ENCODE measurements at places on chromosomes 16 and 17.

DNA sequence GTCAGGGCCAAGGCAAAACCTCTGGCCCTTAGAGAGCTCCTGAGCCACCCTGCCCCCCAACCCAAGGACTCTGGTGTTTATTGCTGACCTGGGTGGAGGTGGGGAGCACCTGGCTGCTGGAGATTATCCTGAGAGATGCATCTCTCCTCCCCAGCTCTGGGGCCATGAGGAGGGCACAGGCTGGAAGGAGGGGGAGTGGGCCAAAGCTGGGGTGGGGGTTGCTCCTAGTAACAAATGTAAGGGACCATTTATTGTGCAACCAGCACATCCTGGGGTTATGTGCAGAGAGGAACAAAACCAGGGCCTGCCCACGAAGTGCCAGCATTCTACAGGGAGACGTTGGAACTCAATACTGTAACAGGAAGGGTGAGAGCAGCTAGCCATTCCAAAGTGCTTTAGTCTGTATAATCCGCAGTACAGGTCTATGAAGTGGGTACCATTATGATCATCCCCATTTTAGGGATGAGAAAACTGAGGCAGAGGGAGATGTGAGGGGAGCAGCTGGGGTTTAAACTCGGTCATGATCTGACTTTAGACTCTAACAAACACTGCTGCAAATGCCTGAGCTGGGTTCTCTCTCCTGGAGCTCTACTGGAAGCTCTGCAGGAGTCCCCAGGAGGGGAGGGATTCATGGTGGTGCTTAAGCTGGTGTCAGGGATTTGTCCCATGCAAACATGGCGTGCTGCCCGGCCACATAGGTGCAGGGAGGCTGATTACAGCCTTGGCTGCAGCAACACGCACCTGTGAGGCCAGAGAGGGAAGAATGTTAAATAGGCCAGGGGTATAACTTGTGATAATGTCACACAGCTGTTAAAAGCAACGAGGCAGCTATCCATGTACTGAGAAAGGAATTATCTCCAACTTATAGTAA lies 1.4 kb upstream of the RHBDF2 start:
- no peak for DNase-seq

DNA sequence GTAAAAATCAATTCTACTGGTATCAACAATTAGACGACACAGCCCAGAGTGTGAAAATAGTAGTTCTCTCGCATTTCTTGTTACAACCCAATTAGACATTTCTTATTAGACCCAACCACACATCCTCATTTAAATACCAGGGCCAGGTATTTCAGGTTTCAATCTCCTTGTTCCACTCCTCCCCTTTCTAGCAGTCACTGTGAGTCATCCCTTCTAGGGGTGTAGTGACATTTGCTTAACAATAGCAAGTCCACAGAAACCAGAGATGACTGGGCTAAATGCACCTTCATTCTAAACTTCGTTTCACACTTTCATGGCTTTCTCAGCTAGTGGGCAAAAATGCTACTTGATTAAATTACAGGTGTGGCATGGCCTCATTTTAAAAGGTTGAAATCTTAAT lies 116.9 kb upstream of the CACNG3 start:
- DNase-seq: no peak

GRCh38 chr17:43044024-43044423 lies 19.0 kb downstream of the RND2 start:
- peak; percentile 12 for DNase-seq

- DNase-seq: no peak
Measured at GRCh38 chr16:67857547-67858233, 10.2 kb upstream of the CENPT start.

DNA sequence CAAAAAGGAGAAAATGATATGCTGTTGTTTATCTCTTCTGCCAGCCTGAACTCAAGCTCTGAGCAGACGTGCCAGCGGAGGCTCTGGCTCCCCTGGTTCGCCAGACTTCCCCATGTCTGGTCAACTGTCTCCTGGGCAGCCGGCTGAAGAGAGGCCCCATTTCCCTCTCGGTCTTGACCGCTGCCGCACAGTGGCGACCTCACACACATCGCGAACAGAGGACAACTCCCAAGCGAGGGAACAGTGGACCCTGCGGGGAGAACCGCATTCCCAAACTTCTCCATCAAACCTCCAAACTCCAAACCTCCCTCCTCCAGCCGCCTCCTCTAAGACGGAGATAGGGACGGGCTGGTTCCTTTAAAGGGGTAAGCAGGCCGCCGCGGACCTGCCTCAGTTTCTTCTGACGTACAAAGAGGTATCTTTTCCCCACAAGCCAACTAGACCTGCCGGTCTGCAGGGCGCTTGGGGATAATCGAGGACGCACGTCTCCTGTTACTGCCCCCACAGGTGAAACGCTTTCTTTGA lies 24.9 kb upstream of the RFFL start:
- DNase-seq: peak; percentile 28

GRCh38 chr17:65662196-65662595 lies 100.7 kb upstream of the AXIN2 start:
- no peak for DNase-seq

DNA sequence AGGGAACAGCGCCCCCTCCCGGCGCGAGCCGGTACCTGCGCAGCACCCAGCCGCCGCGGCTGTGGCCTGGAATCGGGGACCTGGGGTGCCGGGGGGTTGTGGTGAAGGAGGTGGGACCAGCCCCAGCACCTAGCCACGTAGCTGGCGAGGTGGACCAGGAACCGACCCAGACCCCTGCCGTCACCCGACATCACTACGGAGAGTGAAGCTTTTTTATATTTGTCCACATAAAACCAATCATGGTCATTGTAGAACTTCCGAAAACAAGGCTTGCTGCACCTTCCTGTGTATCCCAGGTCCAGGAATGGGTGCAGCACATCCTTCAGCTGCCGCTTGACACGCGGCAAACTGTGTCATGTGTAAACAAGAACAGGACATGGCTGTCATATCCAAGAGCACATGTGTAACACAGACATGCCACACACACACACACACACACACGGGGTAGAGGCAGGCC lies 1.3 kb downstream of the HBQ1 start:
- no peak for DNase-seq

DNA sequence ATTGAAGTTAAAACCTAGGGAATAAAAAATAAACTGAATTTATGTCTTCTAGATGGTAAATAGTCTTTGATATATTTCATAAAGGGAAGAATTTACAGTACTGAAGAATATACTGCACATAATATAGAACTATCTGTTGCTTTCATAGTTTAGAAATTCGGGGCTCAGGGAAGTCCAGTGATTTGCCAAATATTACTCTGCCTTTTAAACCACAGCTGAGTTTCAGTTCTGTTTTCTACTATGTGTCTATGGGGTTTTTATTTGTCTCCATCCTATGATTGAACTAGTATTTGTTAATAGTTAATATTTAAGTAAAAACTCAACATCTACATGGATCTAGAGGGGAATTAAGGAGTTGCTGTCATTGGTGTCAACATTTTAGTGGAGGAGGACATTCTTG lies 715.0 kb upstream of the CDH8 start:
- DNase-seq: peak; percentile 58

GRCh38 chr16:4615384-4616046 lies 827 bp upstream of the UBALD1 start:
- DNase-seq: no peak

- no peak for DNase-seq
Measured at GRCh38 chr16:58267524-58268243, 27.1 kb downstream of the PRSS54 start.

- no peak for DNase-seq
Measured at GRCh38 chr16:2842340-2843000, 12.4 kb downstream of the ZG16B start.

DNA sequence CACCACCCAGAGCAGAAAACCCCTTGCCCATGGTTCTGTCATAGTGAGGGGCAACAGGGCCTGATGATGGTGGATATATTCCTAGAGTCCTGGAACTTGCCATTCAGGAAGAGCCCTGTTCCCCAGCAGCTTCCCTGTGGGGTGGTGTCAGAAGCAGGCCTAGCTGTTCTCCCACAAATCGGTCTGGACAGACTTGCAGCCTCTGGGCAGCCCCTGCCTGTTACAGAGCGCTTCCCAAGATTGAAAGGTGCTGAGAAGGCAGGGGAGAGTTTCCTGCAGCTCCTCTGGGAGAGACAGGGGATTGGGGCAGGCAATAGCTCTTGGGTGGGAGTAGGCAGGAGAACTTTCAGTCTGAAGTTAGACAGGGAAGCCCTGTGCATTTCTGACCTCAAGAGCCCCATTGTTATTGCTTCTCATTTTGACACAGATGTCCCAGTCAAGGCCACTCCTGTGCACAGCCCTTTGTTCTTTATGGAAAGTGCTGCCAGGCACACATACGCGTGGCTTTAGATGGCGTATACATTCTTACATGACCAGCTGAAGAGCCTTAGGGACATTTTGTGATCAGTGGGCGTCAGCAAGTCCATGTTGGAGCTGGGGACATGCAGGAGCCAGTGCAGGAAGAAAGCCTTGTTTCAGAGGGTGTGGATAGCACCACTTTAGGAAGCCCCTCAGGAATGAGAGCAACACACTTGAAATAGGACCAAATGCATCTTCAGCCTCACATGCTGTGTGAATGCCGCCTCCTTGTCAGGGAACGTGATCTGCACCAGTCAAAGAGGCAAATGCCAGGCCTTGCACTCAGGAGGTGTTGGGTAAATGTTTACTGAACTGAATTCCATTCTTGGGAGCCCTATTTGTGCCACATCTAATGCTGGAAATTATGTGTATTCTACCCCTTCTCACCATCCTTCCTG lies 67.5 kb downstream of the GNAO1 start:
- no peak for DNase-seq

DNA sequence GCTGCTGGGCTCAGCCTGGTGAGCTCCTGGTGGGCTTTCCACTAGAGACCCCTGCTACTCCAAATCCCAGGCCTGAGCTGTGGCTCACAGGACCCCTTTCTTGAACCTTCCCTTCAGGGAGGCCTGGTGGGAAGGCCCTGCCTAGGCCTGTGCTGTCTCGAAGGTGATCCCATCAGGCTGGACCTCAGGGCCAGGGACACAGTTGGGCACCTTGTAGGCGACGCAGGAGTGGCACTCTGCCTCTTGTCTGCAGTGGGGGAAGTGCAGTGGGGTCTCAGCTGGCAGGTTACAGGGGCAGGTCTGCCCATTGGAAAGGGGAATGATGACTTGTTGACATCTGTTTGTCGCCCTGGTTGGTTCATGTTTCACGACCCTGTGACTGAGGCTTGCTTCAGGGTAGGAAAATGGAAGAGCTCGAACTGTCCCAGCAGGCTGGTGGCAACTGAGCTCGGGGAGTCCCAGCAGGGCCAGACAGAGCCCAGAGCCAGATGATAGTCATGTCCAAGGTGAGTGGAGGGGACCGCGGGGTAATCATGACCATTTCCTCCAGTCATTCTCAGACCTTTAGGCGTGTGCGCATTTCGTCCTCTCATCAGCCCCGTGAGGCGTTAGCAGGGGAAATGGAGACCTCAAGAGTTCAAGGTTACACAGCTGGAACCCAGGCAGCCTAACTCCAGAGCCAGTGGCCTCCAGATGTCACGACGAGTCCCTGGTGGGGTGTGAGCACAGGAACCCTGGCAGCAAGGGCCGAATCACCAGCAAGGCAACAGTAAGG lies 11.3 kb downstream of the CMIP start:
- no peak for DNase-seq

DNA sequence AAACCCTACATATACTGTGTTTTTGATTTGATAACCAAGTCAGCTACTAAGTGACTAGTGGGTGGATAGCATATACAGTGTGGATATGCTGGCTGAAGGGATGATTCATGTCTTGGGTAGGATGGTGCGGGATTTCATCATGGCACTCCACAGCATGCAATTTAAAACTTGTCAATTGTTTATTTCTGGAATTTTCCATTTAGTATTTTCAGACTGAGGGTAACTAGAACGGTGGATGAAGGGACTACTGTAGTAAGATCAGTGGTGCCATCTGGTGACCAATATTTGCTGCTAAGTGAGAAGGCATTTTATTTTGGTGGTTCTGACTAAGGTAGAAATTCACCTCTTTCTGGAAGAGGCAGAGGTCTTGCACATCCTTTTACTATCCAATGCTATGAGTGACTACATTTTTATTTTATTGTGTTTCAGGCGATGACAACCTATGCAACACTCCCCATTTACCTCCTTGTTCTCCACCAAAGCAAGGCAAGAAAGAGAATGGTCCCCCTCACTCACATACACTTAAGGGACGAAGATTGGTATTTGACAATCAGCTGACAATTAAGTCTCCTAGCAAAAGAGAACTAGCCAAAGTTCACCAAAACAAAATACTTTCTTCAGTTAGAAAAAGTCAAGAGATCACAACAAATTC lies 3.1 kb downstream of the CDC6 start:
- peak; percentile 62 for DNase-seq

DNA sequence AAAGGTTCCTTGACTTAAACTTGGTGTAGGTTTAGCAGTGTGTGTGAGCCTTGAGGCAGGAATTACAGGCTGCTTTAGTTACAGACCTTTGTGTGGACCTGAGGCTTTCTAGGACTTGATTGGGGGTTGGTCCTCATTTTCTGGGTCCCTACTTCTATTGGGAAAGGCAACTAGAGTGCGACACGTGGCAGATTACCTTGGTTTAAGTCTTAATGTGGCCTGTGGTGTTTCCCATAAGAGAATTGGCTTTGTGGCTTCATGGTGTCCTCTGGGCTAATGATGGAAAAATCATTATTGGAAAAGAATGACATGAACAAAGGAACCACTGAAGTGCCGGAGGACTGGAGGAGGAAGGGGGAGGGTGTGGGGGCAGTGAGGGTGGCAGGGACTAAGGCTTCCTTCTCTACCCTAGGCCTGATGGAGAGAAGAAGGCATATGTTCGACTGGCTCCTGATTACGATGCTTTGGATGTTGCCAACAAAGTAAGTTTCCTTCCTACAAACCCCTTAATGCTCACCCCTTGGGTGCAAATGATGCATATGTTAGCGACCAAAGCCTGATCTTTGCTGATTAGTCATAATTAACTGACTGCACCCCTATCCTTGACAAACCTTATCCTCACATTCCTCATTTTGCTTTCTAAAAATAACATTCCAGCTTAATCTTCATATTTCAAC lies 2.7 kb downstream of the TLCD1 start:
- DNase-seq: no peak

GRCh38 chr16:726438-727290 lies at the start of the genes CCDC78 and HAGHL:
CCDC78 (minus strand) TSS chr16:726443; CDS start chr16:726367, 76 bp downstream.
HAGHL (plus strand) TSS chr16:727106; CDS start chr16:727510, 404 bp downstream.
- peak; percentile 74 for DNase-seq

DNA sequence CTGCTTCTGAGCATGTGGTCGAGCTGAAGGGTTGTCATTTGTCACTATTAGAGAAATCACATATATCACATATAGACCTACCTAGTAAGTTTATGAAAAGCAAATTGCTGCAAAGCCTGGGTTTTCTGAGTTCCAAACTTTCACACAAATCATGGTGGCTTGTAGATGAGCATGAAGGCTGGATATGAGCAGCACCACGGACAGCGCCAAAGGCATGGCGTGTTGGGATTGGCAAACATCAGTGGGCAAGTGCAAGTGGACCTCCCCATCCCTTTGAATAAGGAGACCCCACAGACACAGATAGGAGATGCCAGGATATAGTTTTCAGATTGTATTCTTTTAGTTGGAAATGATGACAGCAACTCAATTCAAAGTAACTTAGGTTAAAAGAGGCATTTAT lies 77.6 kb upstream of the CACNG3 start:
- no peak for DNase-seq

DNA sequence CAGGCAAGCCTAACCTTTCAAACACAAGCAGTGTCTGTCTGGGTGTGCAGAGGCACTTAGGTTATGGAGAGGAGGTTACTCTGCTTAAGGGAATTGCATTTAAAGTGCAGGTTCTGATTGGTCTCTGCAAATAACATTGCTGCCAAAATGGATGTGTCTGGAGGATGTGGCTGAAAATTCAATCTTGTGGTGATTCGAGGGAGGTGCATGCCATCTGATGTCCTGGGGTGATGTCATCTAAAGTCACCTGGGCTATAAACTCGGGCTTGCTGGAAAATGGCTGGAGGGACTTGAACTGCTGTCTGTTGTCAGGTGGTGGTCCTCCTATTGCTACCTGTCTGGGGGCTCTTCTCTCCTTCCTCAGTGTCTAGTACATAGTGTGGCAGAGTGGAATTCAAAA lies 28.3 kb upstream of the GPR139 start:
- no peak for DNase-seq
